ENCODE measurements at places on chromosomes 12 and 14.

DNA sequence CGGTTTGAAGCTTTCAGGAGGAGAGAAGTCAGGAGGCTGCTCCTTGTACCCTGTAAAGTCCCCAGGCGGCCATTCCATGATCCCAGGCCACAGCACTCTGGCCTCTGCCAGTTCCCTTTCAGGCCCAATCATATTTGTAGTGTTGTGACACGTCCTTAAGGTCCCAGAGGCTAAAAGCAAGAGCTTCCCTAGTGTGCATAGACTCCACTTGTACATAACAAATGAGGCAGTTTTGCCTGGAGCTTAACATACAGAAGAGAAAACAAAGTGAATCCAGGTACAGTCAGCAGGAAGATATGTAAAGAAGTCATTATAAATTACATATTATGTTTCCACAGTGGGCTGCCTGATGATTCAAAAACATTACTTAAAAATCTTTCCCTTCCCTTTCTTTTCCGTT lies 81.1 kb upstream of the RPH3A start:
- no peak for DNase-seq

- no peak for DNase-seq
Measured at GRCh38 chr14:65449647-65450046, 37.1 kb downstream of the FUT8 start.

DNA sequence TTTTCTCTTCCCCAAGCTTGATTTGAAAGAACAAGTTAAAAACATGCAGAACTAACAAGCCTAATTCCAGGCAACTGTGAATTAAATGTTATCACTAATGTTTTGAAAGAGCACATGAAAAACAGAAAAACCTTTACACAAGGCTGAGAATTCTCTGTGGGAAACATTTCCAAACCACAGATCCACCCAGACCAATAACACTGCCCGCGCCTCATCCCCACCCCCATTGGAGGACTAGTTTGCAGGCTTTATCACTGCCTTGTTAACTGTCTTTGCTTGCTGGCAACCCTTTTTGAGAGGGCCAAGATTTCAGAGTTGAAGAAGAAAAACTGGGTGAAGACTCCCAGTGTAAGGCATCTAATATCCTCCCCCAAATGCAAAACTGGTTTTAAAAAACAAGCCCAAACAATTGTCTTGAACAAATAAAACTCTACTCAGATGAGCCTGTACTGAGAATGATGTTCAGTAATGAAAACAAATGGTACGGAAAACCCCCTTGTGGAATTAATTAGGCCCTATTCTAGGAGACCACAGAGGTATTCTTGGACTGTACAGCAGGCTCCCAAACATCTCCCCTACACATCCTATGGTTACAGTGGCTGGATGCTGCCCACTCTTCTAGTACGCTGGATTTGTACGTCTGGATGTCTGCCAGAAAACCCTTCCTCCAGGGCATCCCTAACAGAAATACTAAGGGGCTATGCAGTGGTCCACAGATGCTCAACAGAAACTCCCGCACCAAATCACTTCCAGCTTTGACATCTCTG lies 5.8 kb downstream of the MAX start:
- DNase-seq: no peak

- no peak for DNase-seq
Measured at GRCh38 chr12:112097641-112098040, 10.9 kb downstream of the NAA25 start.

- no peak for DNase-seq
Measured at GRCh38 chr14:95835121-95835730, 41.4 kb upstream of the TUNAR start.

GRCh38 chr12:40203060-40203430 lies 21.8 kb upstream of the LRRK2 start:
- no peak for DNase-seq

DNA sequence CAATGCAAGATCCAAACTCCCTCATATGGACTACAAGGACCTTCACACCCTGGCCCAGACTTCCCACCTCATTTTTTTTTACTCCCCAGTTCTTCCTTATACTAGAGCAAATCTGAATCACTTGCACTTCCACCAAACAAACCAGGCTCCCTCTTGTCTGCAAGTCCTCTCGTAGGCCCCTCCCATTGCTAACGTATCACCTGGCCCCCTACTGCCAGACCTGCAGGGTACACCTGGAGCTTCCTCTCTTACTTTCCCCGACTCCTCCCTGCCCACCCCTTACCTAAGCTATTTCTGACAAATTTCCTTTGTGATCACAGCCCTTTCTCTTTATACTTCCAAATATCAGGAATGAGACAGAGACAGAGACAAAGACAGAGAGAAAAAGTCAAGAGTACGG lies 463.9 kb downstream of the GALC start:
- DNase-seq: no peak

GRCh38 chr14:31188744-31189143 lies 18.8 kb downstream of the HECTD1 start:
- DNase-seq: no peak

GRCh38 chr12:101967506-101967905 lies 90.1 kb downstream of the DRAM1 start:
- no peak for DNase-seq

DNA sequence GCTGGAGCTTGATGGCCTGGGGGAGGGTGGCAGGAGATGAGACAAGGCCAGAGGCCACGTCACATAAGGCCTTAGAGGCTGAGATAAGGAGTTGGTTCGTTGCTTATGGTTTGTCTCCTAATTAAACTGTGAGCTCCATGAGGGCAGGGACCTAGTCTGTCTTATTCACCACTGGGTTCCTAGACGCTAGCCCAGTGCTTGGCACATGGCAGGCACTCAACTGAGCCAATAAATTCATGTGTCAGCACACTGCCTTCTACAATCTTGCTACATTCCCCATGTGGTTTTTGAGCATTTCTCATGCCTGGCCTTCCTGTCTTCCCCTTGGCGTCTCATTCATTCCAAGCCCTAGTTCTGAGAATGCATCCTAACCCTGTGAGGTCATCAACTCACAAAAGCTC lies 92.5 kb upstream of the MED13L start:
- no peak for DNase-seq

- no peak for DNase-seq
Measured at GRCh38 chr12:103858953-103859601, 18.0 kb upstream of the NT5DC3 start.

DNA sequence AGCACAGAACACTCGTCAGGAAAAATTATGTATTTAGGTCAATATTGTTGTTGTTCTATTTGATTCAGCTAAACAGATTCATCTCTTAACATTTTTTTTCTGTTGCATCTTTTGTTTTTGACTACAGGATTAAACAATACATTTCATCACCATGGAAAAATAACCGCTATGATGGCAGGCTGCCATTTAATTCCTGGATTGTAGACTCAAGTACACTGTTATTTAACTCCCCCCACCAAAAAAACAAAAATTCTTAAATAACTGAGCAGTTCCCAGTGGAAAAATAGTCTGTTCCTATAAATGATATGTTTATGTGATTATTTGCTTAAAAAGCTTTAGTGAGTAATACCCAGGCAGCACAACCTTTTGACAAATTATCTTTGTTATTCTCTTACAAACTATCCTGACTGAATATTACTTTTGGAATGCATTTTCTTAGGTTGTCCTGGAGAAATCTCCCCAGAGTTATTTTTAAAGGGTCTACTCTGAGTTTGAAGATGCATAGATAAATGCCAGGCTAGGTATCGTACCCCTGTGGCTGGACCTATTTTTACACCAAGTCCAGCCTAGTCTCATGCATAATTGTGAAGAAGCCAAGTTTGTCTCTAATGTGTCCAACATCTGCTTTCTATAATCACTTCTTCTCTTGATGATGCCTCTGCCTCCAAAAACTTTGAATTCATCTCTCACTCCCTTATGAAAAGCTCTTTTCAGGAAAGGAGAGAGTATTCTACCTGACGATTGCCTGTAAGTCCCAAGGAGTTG lies 3.7 kb downstream of the KERA start:
- no peak for DNase-seq

DNA sequence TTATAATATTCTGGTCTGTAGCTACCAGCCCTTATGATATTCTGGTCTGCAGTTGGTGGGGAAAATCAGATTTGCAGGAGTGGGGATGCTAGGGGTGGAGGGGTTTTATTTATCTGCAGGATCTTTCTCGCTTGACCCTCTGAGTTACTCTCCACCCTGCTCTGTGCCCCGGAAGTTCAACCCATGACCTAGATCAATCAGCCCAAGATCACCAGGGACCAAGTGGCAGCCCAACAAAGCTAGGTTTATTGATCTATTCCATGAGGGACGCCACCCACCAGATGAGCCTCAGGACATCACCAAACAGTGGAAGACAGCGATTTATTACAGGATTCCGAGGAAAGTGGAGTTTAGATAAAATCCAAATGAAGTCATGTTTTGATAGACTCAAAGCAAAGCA lies 25.8 kb upstream of the C12orf76 start:
- no peak for DNase-seq

- DNase-seq: no peak
Measured at GRCh38 chr12:17235996-17236395, 630.0 kb upstream of the LMO3 start.

DNA sequence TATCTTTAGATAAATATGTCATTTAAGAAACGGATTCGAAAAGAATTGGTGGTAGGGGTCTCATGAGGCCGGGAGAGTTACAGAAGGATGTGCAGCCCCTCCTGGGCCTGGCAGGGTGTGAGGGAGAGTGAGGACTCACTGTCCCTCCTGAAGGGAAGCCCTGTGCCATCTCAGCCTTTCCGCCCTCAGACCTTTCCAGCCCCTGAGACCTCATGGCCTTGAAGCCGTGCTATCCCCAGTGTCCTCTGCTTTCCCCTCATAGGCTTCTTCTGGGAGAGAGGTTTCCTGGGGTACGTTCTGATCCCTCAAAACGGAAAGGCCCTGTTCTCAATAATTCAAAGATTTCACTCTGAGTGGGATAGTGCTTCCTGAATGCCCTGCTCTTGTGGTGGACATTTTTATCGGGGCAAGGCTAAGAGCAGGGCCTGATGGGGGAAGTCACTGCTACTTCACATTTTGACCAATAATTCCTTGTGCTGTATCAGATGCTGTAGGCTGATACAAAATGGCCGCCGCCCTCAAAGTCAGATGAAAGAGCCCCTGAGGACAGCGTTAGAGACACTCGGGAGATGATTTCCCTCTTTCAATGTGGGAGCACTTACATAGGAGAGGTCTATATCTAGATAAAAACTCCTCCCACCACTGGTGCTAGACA lies 1.3 kb downstream of the CD4 start:
- no peak for DNase-seq

DNA sequence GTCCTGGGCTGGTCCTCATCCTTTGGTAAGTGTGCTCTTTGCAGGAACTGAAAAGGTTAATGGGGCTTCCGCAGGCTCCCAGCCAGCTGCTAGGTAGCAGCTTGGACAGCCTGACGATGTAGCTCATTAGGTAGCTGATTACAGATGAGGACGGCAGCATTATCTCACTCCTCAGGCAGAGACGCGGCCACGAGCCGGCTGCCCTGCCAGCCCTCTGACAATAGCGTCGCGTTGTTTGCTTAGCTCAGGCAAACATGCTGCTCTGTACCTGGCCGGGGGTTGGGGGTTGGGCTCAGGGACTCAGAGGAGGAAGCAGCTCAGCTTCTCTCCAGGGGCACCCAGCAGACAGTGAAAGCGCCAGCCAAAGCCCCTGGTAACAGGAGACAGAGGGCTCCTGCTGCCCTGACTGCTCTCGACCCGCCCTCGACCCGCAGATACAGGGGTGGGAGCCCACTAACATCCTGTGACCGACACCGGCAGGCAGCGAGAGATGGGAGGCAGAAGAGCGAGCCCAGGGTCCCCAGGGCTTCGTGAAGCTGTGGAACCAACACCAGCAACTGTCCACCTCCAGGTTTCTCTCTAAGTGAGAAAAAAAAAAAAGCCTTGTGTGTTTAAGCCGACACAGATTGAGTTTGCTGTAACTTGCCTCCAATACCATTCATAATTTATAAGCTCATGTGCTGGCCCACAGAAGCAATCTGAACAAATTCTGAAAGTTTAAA lies 53.4 kb upstream of the DLK1 start:
- no peak for DNase-seq

DNA sequence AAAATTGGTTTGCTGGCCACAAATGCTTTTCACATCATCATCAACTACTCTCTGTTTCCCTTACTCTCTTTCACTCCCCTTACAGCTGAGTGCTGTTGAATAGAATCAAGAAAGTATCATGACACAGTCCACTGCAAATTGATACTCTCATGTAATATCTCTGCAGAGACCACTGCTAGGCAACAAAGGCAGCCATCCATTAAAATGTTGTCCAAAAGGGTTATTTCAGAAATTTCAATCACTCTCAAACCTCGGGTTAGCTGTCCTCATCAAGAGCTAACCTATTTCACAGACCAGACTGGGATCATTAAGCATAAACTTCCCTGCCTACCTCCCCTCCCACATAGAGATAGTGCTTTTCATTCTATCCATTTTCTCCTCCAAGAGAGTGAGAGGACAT lies 186.7 kb downstream of the PLCZ1 start:
- DNase-seq: no peak

- no peak for DNase-seq
Measured at GRCh38 chr12:6372403-6373003, 2.9 kb downstream of the SCNN1A start.

DNA sequence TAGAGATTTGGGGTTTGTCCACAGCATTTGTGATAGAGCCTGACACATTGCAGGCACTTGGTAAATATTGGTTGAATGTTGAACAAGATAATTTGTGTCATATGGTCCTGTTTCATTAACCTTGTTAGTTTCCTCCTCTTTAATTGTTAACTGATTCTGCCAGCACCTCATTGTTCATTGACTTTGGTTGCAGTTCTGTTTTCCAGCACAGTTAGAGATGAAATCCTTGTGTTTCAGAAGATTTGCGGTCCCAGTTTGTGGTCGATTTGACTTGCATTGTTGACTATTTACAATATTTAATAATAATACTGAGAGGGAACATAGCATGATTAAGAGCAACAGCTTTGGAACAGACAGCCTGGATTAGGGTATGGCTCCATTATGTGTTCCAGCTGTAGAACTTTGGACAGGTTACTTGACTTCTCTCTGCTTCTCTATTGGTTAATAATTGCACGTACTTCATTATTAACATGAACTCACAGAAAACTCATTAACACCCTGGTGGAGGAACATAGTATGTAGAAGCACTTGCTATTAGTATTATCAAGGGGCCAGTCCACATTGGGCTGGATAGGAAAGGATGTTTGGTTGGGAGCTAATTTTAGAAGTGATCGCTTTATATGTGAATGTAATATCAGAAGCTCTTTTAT lies 8.7 kb downstream of the DRAM1 start:
- no peak for DNase-seq

DNA sequence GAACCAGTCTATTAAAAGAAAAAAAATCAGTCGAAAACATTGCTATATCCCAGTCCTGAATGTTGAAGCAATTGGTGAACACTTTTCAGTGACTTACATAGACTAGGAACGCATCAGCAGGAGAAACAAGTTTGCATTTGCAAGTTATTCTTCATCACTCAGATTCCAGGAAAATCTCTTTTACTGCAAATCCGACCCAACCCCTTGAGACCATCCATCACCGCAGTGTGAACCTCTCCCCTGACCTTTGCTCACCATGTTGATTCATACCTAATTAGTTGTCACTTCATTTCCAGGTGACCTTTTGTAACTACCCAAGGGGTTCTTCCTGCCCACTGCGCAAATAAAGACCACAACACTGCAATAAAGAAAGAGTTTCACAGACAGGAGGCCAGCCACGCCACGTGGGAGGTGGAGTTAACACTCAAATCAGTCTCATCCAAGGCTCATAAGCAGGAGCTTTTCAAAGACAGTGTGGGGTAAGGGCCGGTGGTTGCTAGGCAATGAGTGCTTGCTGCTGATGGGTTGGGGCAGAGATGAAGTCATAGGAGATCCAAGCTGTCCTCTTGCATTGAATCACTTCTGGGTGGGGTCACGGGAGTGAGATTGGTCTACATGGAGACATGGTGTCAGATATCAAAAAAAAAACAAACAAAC lies 241.3 kb upstream of the TMEM132C start:
- no peak for DNase-seq

Data from CD4-positive, alpha-beta T cell treated with Interferon gamma for 1 hour (primary cell).